Activated CD4-positive, alpha-beta memory T cell treated with anti-CD3 and anti-CD28 coated beads, Interleukin-2, amount 10 ng/mL, durations not matched to agents 7 days and 5 days (primary cell): ENCODE measurements at places on chromosomes 3 and 15. TPM values are rescaled to one million over a fixed set of nuclear protein-coding genes. Genes with fewer than 3 reads are reported as not detected.
A peak's percentile ranks its signal among the peaks of the same experiment; 100 is the strongest.

DNA sequence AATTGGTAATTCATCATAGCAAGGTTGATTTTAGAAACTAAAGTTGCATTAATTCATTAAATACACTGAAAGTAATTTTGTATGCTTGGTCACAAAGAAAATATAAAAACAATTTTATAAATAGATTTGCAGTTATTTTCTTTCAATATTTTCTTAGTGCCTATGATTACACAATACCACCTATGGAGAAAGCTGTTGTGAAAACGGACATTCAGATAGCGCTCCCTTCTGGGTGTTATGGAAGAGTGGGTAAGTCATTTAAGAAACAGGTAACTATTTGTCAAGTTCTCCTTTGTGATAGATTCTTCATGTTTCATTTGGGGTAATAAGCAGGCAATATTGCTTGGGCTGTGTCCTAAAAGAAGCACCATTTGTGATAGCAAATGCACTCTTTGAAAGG lies 3.0 kb downstream of the DUT start:
- H3K36me3 ChIP-seq, result peaks cover 45% of the 10 kb centered on the region
- peaks cover 63% of the 10 kb centered on the region for H3K4me1 ChIP-seq
- H3K27me3 ChIP-seq, result no peaks in the 10 kb centered on the region
- DNase-seq, result no peak
- peak overlapping the region; percentile 70 for H3K27ac ChIP-seq
- H3K4me3 ChIP-seq, result no peak overlapping the region

DNA sequence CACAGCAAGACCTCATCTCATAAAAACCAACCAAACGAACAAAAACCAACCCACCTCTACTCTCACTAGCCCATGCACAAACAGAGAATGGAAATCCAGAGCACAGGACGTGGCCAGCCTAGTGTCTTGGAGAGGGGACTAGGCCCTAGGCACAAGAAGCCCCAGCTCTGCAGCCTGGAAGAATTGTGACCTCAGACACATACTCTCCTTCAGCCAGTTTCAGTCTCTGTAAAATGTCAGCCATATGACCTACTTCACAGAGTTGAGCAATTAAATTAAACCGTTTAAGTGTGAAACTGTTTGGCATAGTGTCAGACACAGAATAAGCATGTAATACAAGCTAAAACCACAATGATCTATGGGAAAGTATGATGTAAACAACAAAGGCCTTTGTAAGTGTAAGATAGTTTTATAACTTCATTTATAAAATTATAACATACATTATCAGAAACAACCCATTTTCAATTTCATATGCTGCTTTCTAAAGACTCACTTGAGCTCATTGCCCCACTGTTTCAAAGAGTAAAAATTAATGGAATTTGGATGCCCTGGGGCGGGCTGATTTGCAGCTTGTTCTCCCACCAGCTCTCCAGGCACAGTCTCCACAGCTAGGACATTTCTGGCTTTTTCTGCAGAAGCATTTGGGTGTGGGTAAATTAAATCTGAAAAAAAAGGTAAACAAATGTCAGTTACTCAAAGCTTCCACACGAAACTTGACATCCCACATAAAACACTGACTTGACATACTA lies 32.9 kb downstream of the TBC1D2B start:
- peaks cover 59% of the 10 kb centered on the region for H3K36me3 ChIP-seq
- no peak for DNase-seq
- H3K4me1 ChIP-seq, result peaks cover 94% of the 10 kb centered on the region
- H3K27ac ChIP-seq, result peak overlapping the region; percentile 86

DNA sequence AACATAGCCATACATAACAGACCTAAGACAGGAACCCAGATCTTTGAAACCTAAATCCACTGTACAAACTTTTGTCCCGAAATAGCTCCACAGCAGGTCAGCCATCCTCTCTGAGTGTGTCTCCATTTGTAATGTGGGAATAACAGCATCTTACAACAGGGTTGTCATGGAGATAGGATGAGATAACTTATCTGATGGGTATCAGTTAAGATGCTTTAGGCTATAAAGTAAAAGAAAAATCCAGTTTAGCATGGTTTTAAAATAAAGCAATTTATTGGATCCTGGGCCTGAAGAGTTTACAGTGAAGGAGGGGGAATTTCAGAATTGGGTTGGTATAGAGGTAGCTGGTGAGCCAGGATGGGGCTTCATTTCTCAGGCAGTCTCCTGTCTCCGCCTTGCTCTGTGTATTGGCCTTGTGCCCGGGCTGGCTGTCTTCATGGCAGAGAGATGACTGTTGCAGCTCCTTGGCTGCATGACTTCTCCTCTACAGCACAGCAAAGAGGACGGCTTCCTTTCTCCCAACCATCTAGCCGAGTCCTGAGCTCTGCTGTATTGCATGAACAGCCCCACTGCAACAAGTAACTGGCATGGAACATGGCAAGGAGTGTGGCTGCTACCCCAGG lies 131.9 kb upstream of the PROK2 start:
- H3K4me3 ChIP-seq, result no peak overlapping the region
- no peak for DNase-seq
- peaks cover 8% of the 10 kb centered on the region for H3K27me3 ChIP-seq
- no peaks in the 10 kb centered on the region for H3K36me3 ChIP-seq
- no peaks in the 10 kb centered on the region for H3K4me1 ChIP-seq
- H3K27ac ChIP-seq, result no peak overlapping the region

DNA sequence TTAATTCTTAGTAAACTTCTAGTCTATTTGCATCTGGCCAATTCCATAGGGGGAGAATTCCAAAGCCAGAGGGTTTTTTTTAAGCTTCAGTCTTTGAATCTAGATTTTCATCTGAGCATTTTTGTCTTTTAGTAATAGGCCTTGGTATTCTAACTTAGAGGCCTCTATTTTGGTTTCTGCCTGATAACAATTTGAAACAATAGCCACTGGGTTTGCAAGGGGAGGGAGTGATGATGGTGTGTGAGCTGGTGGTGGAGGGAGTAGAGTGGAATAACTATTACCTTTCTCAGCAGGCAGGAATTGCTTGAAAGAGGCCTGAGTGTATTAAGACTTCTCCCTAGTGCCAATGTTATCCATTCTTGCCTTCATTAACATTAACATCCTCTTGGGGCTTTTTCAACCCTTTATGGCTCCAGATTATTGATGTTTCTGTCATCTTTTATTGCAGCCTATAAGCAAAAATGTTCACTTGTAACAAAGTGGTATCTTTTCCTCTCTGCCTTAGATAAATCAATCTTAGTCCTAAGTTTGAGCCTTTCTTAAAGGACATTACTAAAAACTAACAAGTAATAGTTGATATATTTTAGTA lies 26.5 kb upstream of the TCF12 start:
- DNase-seq, result no peak
- no peaks in the 10 kb centered on the region for H3K36me3 ChIP-seq
- H3K4me3 ChIP-seq, result no peak overlapping the region
- H3K27me3 ChIP-seq, result no peaks in the 10 kb centered on the region
- peaks cover 15% of the 10 kb centered on the region for H3K4me1 ChIP-seq

- no peaks in the 10 kb centered on the region for H3K36me3 ChIP-seq
- H3K4me1 ChIP-seq, result no peaks in the 10 kb centered on the region
- DNase-seq, result no peak
- H3K27me3 ChIP-seq, result peaks cover 8% of the 10 kb centered on the region
These were observed 29.7 kb upstream of the LIPC start for GRCh38 chr15:58401991-58402649.

- H3K4me1 ChIP-seq, result peaks cover 11% of the 10 kb centered on the region
- peaks cover 4% of the 10 kb centered on the region for H3K36me3 ChIP-seq
- H3K27ac ChIP-seq, result no peak overlapping the region
- no peaks in the 10 kb centered on the region for H3K27me3 ChIP-seq
- DNase-seq, result no peak
- no peak overlapping the region for H3K4me3 ChIP-seq
These were observed 168.0 kb upstream of the STT3B start for GRCh38 chr3:31364711-31365110.

DNA sequence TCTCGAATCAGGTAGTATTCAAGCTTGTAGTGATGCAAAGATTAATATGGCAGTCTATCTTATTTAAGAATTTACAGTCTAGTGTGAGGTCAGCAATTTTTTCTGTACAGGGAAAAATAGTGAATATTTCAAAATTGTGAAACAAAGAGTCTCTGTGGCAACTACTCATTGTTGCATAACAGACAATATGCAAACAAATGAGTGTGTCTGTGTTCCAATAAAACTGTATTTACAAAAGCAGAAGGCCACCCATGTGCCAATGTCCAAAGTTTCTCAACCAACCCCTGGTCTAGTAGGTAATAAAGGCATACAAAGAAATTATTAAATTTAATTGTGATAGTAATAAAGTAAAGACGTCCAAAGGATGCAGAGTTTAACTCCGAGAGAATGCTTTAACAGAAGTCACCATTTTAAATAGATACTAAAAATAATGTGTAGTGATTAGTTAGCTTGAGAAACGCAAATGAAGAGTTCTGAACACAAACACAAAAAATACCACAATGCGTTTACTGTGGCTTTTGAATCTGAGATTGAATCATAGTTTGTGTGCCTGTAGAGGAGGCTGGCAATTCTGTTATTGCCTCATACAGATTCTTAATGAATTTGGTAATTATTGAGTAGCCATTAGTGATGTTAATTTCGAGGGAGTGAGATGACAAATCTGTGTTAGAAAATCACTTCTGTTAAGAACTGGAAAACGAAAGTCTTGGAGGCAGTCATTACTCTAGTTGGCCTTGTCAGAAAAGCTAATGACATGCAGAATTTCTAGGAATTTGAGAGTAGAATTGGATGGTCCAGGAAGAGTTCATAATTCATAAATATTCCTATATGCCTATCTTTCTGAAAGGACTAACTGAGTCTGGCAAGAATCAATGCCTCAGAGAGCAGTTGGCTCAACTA lies 48.7 kb downstream of the CADM2 start:
- H3K27me3 ChIP-seq, result no peaks in the 10 kb centered on the region
- no peaks in the 10 kb centered on the region for H3K36me3 ChIP-seq
- H3K4me3 ChIP-seq, result no peak overlapping the region
- DNase-seq, result no peak
- no peak overlapping the region for H3K27ac ChIP-seq

GRCh38 chr3:72382460-72382859 lies 465.8 kb downstream of the SHQ1 start:
- no peaks in the 10 kb centered on the region for H3K27me3 ChIP-seq
- no peak for DNase-seq
- no peak overlapping the region for H3K27ac ChIP-seq

- H3K4me1 ChIP-seq, result no peaks in the 10 kb centered on the region
- H3K27me3 ChIP-seq, result peaks cover 29% of the 10 kb centered on the region
- H3K27ac ChIP-seq, result no peak overlapping the region
- no peak for DNase-seq
- no peaks in the 10 kb centered on the region for H3K36me3 ChIP-seq
These were observed 29.1 kb upstream of the ONECUT1 start for GRCh38 chr15:52819253-52819652.

DNA sequence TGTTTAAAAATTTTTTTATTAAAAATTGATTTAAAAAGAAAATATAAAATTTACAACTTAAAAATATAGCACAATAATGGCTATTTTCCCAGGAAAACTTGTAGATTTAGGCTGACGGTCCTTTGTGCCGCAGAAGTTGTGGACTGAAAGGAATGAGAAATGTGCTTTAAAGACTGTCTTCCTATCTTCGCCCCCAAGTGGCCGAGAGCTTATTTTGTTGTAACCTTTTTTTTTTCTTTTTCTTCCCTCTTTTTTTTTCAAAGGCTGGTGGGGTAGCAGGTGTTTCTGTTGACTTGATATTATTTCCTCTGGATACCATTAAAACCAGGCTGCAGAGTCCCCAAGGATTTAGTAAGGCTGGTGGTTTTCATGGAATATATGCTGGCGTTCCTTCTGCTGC lies 15.5 kb downstream of the SLC25A26 start:
- H3K4me1 ChIP-seq, result peaks cover 16% of the 10 kb centered on the region
- no peak for DNase-seq
- no peak overlapping the region for H3K27ac ChIP-seq
- H3K27me3 ChIP-seq, result no peaks in the 10 kb centered on the region

GRCh38 chr15:48385031-48385830 lies 54.0 kb downstream of the DUT start:
- H3K4me3 ChIP-seq, result no peak overlapping the region
- no peaks in the 10 kb centered on the region for H3K4me1 ChIP-seq
- H3K27ac ChIP-seq, result no peak overlapping the region

DNA sequence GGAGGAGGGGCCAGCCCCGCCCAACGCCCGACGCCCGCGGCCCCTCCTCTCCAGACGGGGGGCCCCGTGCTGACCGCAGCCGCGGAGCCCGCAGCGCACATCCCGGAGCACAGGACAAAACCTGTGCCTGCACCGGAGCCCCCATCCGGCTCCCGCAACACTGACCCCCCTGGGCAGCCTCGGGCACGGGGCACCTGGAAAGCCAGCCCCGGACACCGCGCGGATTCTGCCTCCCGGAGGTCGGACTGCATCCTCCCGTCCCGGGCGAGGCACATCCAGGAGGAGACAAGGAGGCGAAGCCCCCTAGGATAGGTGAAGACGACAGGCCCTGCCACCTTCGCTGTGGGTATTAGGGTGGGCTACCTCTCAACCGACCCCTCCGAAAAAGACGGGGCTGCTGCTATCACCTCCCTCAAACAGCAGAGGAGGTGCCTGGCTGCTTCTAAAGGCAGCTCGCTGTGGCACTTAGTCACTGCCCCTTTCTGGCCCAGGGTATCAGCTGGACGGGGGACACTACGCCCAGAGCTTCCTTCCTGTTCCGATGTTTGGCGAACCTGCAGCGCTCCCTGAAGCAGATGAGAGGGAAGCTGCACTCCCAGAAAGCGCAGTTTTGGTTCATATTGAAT lies 10.6 kb downstream of the XXYLT1 start:
- peaks cover 24% of the 10 kb centered on the region for H3K4me1 ChIP-seq
- peak overlapping the region; percentile 68 for H3K4me3 ChIP-seq
- peak overlapping the region; percentile 52 for H3K27ac ChIP-seq
- peak; percentile 41 for DNase-seq
- H3K36me3 ChIP-seq, result no peaks in the 10 kb centered on the region
- H3K27me3 ChIP-seq, result no peaks in the 10 kb centered on the region

DNA sequence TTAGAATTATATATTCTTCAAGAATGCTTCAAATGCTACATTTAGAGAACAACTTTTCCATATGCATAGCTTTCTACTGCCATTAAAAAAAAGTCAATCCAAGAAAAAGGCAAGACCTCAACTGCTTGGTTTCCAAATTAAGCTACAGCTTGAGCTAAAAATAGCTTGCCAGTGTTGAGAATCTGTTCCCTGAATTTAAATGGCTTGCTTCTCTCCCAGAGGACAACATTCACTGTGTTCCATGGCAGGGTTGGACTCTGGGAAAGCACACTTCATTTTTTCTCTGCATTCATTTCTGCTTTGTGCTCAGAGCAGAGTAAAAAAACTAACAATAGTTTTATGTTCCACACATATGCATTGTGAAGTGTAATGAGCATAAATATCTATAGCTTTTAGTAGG lies 50.3 kb upstream of the ACTL6A start:
- no peaks in the 10 kb centered on the region for H3K4me1 ChIP-seq
- H3K27me3 ChIP-seq, result peaks cover 12% of the 10 kb centered on the region
- H3K36me3 ChIP-seq, result no peaks in the 10 kb centered on the region

The LRRK1 gene
- total RNA-seq, result 1.0 TPM

The ACTRT3 gene
- total RNA-seq, result 0.43 TPM

The CCDC54 gene
- not detected for total RNA-seq

The TNIK gene
- 57.6 TPM for total RNA-seq

The SETMAR gene
- total RNA-seq, result 6.2 TPM

The ALAS1 gene
- 62.1 TPM for total RNA-seq

The KCNH8 gene
- not detected for total RNA-seq
